ENCODE measurements at places on chromosomes 5 and 9.

GRCh38 chr9:75812141-75812540 lies 78.3 kb upstream of the PCSK5 start:
- no peak for DNase-seq

DNA sequence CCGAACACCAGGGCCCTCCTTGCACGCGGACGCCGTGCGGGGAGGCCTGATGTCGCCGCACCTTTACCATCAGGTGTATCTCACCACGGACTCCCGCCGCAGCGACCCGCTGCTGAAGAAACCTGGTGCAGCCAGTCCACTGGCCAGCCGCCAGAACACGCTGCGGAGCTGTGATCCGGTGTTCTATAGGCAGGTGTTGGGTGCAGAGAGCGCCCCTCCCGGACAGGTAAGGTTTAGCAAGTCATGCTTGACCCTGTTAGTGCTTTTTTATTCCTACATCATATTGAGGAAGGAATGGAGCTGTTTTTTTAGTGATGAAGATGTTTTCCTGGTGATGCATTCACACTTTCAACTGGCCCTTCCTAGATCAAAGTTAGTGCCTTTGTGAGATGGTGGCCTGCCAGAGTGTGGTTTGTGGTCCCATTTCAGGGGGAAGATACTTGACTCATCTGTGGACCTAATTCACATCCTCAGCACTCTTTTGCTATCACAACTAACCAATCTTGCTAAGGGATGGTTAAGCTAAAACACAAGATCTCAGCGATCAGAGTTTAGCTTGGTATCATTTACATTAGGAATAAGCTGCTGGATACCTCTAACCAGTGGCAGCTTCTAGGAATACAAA lies 2.7 kb downstream of the PCDHGC3 start:
- DNase-seq = no peak

GRCh38 chr5:143014017-143014651 lies 244.0 kb downstream of the ARHGAP26 start:
- no peak for DNase-seq

DNA sequence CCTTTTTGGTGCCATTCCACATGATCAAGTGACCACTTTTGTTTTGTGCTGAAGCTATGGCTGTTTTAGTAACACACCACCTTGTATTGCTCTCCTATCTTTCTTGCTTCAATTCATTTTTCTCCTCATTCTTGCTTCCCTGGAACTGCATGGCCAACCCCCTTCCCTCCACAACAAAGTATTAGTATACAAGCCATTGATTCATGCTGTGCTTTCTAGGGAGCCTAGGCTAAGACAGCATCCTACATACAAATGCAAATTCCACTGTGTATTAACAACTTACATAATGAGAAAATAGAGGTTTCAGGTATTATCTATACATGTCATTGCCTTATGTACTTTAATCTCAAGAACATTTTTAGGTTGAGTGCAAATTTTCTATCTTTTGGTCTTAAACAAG lies 141.1 kb downstream of the EFNA5 start:
- no peak for DNase-seq

DNA sequence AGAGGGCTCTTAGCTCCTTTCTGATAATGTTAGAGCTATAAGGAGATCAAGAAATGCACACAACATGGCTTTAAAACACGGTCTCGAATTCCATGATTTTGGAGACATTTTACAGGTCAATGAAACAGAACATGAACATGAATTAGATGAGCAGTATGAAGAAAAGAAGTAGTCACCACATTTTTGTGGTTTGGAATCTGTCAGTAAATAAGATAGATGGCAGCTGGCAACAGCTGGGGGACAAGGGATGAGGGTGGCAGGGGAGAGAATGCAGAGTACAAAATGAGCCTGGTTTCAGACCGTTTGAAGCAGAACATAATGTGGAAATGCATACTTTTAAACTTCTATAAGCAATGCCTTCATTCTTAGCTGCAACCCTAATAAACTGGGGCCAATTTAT lies 107.1 kb downstream of the OXCT1 start:
- no peak for DNase-seq

DNA sequence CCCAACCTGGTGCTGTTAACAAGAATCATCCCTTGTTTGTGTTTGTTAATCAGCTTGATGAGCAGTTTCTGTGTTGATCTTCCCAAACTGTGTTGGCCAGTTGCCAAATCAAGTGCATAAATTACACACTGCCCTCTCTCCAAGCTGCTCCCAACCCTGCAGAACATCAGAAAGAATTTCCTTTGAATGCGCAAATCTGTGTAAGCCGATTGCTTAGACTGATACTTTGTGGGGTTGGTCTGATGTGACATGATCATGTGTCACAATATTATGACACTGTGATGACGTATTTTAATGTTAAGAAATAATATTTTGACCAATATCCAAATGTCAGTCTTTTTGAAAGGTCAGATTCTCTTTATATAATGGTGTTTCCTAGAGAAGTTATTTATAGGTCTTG lies 766.4 kb upstream of the WWC1 start:
- no peak for DNase-seq

- DNase-seq = no peak
Observed at GRCh38 chr9:73270967-73271721, 119.5 kb downstream of the ANXA1 start.

- DNase-seq = no peak
Observed at GRCh38 chr9:134566196-134566847, 75.3 kb upstream of the COL5A1 start.

DNA sequence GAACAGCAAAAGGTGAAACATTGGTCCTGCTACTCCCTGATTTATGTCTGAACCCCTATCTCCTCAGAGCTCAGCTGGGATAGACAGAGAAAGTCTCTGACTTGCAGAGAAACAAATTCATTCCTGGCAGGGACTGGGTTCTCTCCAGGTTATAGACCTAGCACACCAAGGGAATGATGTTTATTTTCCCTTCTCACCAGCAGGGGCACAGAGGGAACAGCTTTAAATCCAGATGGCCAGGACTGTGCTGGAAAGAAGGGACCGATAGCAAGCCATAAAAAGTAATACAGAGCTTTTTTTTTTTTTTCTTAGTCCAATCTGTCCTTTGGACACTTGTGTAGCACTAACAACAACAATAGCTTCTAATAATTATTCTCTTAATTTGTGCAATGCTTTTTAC lies 141.1 kb upstream of the C9orf72 start:
- DNase-seq = no peak

DNA sequence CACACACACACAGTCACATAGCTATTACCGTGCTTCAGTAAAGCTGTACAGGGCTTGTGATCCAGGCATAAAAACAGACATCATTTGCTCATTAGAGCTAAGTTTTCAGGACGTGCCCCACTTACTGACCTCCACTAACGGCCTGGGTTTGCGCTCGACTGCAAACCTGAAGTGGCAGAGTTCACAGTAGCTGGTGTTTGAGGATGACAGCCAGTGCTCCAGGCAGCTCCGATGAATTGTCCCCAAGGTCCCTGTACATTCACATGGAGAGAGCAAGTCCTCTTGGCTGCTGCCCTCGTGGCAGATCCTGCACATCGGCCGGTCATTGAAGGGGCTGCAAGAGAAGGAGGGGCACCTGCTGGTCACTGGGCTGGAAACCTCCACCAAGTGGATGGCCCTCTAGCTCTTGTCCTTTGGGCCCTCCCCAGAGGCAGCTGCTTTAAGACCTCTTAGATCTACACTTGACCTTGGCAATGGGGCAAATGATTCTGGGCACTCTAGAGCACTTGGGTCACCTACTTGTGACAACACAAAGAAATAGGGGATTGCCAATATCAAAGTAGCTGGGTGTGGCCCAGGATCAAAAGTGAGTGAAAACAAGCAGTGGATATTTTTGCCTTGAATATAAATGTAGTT lies 115.4 kb downstream of the MARCHF3 start:
- no peak for DNase-seq

DNA sequence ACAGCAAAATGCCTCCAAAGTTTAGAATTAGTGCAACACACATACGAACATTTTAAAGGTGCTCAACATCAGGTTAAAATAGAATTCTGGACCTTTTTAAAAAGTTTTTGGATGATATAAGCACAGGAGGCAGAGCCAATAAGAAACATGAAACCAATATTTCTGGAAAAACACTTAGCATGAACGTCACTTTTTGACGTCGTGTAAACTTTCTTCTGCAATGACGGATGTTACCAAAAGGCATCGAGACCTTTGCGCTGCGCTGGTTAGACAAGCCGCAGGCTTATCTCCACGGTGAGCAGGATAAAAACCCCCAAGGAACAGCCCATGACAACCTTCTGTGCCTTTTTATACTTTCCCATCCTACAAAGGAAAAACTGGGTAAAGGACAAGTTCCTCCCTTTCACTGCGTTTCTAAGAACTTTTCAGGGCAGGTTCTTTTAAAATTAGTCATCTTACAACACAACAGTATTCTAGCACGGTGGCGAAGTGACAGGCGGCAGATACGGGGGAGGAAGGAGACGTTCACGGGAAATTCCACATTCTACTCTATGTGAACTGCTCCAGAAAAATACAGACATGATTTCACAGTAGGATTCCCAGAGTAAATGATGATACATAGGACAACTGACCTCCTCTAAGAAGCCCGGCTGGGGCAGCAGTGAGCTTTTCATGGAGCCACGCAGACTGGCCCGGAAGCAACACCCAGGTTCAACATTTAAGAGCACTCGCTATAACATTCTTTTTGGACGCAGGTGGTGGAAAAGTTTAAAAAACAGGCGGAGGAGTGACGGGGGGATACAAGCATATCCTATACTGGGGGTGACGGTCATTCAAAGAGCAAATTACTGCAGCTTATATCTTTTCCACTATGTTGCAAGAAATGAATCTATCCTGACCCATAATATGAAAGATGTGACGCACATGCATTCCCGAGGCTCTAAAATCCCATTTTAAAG lies 52.4 kb downstream of the USP20 start:
- DNase-seq = no peak

- no peak for DNase-seq
Observed at GRCh38 chr5:93421468-93421867, 159.6 kb downstream of the NR2F1-AS1 start.

- DNase-seq = no peak
Observed at GRCh38 chr5:58860680-58861079, 277.8 kb downstream of the RAB3C start.

GRCh38 chr9:90839183-90839728 lies 37.6 kb downstream of the SYK start:
- DNase-seq = no peak
